Epithelial cell of proximal tubule (primary cell): ENCODE measurements at places on chromosomes 2 and 18.

GRCh38 chr2:30865892-30866681 is 58.8 kb upstream of the CAPN13 start:
- no peak for DNase-seq

DNA sequence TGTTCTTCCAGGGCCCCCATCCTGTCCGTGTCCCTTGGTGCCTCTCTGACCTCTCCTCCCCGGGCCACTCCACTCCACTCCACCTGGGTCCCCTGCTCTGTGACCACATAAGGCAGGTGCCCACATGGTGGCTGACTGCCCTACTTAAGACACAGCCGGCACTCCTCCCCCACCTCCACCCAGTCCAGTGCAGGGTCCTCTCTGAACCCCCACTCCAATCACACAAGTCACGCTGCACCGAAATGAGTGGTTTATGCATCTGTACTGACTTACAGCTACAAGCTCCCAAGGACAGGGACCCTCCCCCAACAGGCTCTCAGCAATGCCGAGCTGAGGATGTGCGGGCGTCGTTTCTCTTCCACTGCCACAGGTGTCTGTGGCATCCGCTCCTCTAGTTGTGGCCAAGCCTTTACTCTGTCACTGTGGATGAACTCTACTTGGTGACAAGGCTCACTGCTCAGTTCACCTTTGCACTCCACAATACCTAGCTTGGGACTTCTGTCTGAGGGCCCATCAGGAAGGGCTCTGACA is 48.3 kb downstream of the TFCP2L1 start:
- DNase-seq, result no peak

DNA sequence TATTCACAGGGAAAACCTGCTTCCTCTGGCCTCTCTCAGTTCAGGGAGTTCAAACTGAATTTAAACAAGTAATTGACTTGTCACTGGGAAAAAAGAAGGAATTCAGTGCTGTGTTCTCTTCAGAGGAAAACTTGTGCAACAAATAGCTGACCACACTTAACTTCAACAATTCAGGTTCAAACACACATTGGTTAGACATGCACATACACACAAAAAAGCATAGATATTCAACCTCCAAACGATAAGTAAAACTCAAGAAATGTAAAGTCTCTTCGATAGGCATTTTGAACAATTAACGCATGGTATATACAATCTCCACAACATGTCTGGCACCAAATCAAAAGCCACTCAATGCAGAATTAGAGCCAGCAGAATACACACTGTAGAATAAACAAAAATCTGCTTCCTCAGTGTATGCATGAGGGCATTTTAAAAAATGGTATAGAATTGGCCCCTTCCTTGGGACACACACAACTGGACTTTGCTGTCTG is 269.0 kb downstream of the TCF4 start:
- DNase-seq, result no peak

GRCh38 chr2:9813312-9814128 is 29.8 kb upstream of the TAF1B start:
- no peak for DNase-seq

GRCh38 chr2:85511008-85511811 is 27.8 kb upstream of the MAT2A start:
- no peak for DNase-seq

DNA sequence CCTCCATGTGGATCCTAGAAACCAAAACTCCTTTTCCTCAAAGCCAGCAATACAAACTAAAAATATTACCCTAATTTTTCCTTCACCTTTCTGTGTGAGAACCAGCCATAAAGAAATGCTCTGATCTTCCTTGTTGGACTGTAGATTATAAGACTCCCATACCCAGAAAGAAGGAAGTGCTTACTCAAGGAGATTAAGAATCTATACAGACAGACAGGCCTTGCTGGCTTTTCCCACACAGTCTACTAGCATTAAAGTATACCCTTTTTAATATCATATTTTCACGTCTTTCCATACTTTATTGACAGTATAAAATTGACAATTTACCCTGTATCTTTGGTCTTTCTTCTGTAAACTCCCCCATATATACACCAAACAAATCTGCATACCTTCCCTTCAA is 139.0 kb downstream of the GULP1 start:
- no peak for DNase-seq

DNA sequence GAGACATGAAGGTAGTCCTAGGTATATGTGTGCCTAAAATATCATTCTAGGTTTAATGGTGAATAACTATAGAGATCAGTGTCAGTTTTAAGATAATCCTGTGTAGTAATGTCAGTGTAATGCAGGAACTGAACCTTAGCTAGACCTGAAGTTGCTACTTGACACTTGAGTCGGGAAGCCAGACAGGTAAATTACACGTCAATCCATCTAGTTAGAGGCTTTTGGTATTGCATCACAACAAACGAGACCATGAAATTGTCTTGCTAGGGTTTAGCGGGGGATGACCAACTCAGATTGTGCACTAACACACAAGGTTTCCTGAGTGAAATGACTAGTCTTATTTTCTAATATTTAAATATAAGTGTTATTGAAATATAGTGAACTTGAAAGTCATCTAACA is 2.0 kb downstream of the YPEL5 start:
- DNase-seq, result no peak

GRCh38 chr2:31430439-31431165 is 16.1 kb upstream of the XDH start:
- no peak for DNase-seq

DNA sequence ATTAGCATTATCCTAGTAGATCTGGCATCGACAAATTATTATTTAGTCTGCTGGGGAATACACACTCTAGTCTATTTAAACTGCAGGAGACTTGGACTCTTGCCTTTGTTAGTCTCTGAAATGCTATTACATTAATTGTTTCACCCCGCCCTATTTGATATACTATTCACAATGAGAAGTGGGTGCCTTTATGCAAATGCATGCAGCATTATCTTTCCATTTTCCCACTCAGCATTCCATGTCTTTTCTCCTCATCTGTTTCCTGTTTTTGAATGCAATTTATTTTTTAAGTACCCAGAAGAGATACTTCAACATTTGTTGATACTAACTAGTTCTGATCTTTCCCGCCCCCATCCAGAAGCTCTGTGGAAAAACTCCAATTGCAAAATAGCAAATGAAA is 395.3 kb upstream of the NXPH2 start:
- no peak for DNase-seq

GRCh38 chr2:214038186-214038585 is 372.7 kb upstream of the VWC2L start:
- no peak for DNase-seq

- DNase-seq, result no peak
These were observed 22.7 kb upstream of the ACTG2 start for GRCh38 chr2:73870084-73870483.

GRCh38 chr2:65300134-65300760 is 72.6 kb downstream of the ACTR2 start:
- no peak for DNase-seq

- no peak for DNase-seq
These were observed 34.2 kb downstream of the CHRNA1 start for GRCh38 chr2:174729797-174730697.

GRCh38 chr2:239192975-239193374 is 207.8 kb downstream of the HDAC4 start:
- DNase-seq, result no peak

GRCh38 chr2:23689891-23690290 is 237.0 kb downstream of the ATAD2B start:
- DNase-seq, result no peak

GRCh38 chr2:104834431-104835153 is 19.3 kb upstream of the POU3F3 start:
- no peak for DNase-seq

GRCh38 chr2:185859506-185859905 is 120.9 kb downstream of the FSIP2 start:
- DNase-seq, result no peak

DNA sequence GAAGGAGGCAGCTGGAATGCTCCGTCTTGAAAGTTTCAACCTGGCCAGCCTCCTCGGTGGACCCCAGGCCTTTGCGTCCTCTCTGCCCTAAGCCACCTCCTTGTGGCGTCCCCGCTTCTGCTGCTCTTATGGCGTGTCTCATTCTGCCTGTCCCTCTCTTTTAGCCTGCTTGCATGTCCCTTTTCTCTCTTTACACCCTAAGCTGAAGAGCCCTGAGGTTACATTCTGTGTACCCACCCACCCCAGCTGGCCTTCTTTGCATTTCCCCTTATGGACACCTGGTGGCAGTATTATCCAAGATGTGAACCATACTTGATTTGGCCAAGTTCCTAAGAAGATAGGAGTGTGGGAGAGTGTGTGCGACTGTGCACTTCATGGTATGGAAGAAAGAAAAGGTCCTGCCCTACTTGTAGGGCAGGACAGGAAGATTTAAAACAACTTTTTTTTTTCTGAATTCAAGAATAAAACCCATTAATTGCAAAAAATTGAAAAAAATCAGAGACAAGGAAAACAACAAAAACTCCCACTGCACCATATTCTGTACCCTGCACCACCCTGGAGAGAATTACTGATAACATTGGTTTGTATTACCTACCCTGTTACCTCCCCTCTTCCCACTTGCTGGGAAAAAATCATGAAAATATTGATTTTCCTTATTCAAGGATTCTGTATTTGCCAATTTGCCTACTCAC is 77.4 kb downstream of the DYSF start:
- no peak for DNase-seq

DNA sequence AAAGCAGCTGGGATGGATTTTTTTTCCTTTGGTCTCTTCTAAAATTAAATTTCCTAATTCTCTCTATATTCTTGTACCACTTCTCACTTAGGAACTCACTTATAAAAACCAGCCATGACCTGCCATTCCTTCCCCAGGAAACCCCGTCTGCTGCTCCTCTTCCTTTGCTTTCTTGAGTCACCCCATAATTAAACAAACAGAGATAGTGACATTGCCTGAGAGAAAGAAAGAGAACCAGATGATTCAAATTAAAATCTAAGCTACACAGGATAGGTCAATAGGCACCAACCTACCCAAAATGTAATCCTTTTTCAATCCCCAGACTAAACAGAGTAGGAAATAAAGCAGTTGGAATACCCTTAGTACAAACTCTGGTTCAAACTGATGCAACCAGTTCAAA is 9.7 kb downstream of the STK39 start:
- DNase-seq, result no peak

GRCh38 chr2:207110310-207110709 is 55.4 kb downstream of the KLF7 start:
- no peak for DNase-seq

- peak; percentile 38 for DNase-seq
These were observed 1362.2 kb upstream of the TMEFF2 start for GRCh38 chr2:193556766-193557470.

GRCh38 chr2:155266109-155266508 is 567.6 kb downstream of the KCNJ3 start:
- DNase-seq, result no peak

- no peak for DNase-seq
These were observed 34.8 kb upstream of the SP5 start for GRCh38 chr2:170680172-170680941.

GRCh38 chr2:143480601-143481236 is 351.5 kb downstream of the ARHGAP15 start:
- DNase-seq, result no peak

- DNase-seq, result no peak
These were observed 2.8 kb upstream of the BBS5 start for GRCh38 chr2:169476459-169476858.

GRCh38 chr2:64698668-64699444 is 45.1 kb upstream of the SERTAD2 start:
- peak; percentile 96 for DNase-seq

DNA sequence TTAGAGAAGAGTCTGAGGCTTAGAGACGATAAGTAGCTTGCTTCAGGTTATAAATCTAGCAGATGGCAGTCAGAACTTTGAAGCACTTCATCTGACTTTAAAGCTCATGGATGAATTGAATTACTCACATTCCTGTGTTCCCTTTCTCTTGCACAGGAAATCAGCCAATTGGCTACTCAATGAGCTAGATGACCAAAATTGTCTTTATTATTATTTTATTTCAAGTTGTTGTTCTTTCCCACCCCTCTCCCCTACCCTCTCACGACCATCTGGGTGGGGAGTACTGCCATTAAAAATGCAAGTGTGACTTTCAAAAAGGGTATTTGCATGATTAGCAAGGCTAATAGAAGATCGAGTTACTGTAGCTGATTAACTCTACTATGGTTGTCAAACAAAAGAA is 491.1 kb downstream of the NR4A2 start:
- no peak for DNase-seq

DNA sequence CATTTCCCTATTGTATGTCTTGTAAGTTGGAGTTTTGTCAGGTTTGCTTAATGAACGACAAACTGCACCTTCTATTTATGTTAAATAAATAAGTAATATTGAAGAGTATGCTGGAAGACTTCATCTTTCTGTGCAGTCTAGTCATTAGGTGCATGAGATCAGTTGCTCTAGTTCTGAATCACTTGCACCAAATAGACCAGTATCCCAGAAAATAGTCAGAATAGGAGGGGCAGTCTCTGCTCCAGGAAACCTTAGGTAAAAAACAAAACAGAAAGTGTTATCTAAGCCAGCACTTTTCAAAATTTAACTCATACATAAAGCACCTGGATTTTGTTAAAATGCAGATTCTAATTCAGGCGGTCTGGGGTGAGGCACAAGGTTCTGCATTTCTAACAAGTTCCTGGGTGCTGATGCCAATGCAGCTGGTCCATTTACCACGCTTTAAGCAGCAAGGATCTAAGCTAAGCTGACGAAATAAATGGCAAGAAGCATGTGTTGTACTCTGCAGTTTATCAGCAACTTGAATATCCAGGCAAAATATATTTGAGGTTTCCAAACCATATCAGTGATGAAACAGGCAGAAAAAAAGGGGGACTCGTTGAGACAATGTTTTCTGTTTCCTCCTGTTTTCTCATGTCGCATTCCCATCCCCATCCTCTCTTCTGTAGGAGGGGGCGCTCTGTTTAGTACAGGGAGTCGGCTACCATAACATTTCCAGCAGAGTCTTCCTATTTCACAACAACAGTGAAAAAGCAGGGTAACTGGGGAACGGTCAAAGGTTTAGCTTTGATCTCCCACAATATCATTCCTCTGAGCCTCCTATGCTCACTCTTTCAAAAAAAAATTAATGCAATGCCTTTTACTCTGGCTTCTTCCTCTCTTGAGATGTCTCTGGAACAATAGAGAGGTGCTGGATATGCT is 106.4 kb downstream of the MBD2 start:
- no peak for DNase-seq

DNA sequence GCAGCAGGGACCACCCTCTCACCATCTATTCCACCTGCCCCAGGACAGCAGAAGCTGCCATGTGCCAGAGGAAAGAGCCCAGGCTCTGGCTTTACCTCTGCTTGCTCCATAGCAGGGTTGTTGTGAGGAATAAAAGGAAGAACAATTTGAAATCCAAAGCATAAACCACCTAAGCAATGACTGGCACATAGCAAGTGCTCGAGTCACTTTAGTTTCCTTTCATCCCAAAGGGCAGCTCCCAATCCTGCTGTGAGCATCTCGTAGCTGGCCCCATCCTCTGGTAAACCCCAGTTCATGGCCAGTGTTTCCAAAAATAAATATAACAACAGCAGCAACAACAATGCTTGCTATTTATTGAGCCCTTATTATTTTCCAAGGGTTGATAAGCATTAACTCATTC is 923.5 kb downstream of the EPHA4 start:
- DNase-seq, result no peak

DNA sequence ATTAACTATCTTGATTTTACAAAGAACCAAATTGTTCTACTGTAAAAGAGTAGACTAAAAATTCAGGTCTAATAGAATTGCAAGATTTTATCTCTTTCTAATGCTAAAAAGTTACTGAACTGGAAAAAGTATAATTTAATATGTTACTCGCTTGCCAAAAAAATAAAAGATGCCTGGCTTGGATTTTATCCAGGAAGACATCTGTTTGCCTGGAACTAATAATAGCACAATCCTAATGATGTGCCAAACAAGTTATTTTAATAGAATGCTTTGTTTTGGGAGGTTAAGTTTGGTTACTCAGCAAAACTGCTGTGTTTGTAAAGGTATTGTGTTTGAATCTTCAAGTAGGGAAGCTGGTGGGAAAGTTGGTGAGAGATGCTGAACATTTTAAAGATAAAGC is 19.4 kb upstream of the ZSWIM2 start:
- DNase-seq, result no peak
